ENCODE measurements at places on chromosomes 4 and X.

DNA sequence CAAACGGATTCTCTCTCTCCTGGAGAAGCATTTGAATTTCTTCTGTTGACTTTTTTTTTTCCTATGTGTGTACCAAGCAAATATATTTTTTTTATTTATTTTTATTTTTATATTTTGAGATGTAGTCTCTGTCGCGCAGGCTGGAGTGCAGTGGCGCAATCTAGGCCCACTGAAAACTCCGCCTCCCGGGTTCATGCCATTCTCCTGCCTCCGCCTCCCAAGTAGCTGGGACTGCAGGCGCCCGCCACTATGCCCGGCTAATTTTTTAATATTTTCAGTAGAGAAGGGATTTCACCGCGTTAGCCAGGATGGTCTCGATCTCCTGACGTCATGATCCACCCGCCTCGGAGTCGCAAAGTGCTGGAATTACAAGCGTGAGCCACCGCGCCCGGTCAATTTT is 549.5 kb upstream of the GNPDA2 start:
- no peak for DNase-seq

GRCh38 chr4:87961993-87962392 is 13.5 kb upstream of the SPP1 start:
- DNase-seq: no peak

GRCh38 chr4:52694936-52695335 is 35.8 kb upstream of the USP46 start:
- DNase-seq: no peak

DNA sequence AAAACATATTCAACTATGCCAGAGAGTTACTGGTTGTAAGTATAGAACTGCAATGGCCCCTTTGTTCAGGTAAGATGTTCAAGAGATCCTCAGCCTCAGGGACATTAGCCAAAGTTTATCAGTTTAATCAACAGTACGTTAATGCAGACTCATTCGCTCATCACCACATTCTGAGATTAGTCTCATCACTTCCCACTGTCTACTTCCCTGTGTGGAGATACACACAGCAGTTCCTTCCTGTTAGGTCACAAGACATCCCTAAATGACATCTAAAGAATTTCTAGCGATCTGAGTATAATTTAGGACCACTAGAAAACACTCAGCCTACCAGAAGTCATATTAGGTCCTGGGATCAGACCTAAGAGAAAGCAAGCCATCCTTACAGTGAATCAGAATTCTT is 10.4 kb downstream of the SLC10A7 start:
- no peak for DNase-seq

- DNase-seq: no peak
Observed at GRCh38 chr4:112655270-112655669, 18.3 kb downstream of the LARP7 start.

- no peak for DNase-seq
Observed at GRCh38 chrX:14029039-14029424, 660 bp downstream of the GEMIN8 start.

DNA sequence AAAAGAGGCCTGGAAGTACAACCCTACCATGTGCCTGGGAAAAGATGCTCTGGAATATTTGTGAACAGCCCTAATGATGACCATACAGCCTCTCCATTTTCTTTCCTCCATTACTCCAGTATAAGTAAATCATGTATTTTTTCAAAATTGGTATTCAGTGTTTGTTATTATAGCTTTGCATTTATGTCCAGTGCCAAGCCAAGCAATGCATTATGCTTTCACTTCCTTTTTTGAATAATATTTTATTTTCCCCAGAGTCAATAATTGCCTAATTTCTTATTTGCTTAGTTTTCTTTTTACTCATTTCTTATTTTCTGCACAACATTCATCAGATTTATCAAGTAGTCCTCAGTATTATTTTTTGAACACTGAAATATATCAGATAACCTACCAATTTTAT is 49.3 kb upstream of the EOLA2 start:
- DNase-seq: no peak

DNA sequence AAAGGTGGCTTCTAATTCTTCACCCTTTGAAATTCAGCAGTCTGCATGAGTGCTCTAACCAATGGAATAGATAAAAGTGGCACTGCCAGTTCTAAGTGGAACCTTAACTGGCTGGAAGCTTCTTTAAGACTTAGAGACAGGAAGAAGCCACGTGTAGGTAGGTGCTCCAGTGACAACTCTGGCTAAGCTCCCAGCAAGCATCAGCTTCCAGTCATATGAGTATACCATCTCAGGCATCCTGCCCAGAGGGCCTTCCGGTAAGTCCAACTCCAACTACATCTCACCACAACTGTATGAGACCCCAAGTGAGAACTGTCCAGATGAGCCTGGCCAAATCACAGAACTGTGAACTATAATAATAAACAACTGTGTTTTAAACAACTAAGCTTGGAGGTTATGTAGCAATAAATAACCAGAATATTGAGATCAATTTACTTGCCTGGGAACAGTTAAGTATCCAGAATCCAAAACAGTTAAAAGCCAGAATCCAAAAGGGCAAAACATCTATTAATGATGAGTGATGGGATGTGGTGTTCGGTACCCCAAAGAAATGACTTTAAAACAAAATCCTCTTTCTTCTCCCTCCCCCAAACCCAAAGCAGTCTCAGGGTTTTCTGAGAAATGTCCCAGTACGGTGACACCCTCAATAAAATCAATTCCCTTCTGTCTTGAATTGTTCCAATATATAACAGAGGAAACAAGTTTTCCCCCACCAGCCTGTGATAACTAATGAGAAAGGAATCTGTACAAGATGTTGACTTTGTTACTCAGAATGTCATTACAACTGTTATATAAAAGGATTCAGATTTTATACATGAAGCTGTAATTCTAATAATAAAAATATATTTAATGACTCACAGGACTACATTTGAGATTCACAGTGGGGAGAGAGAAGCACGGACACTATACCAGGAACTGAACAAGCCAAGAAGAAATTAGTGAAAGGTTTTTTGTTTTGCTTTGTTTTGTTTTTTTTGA is 4.2 kb downstream of the TSPAN5 start:
- DNase-seq: peak; percentile 59

DNA sequence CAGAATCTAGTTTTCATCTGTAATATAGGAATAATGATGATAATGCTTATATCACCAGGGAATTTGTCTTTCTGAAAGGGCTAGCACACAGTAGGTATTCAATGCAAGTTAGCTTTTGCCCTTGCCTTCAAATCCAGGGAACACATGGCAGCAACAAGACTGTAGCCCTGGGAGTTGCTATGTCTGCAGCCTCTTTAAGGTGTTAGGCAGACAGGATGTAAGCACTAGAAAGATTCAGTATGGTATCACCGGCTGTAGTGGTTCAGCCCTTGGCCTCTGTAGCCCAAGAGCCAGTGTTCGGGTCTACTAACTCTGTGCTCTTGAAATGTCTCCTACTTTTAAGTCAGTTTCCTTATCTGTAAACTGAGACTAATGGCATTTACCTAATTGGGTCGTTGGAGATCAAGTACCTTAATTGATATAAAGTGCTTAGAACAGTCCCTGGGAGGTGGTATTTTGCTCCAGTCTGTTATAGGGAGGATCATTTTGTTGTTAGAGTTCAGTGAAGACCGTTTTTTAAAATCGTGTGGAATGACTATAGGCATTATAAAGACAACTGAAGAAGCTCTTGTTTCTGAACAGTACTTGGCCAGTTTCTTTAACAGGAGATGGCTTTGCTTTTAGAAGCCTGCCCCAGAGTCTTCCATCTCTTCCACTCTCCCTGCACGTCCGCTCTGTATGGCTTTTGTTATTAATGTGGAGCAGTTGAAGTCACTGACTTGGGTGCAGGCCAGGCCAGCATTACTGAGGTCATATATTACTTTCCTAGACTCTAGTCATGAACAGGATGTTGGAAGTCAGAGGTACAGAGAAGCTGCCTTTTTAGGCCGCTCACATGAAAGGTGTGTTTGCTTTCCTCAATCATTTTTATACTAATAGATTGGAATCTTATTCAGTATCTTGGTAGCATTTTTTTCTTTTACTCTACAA is 44.8 kb downstream of the GAB1 start:
- no peak for DNase-seq

DNA sequence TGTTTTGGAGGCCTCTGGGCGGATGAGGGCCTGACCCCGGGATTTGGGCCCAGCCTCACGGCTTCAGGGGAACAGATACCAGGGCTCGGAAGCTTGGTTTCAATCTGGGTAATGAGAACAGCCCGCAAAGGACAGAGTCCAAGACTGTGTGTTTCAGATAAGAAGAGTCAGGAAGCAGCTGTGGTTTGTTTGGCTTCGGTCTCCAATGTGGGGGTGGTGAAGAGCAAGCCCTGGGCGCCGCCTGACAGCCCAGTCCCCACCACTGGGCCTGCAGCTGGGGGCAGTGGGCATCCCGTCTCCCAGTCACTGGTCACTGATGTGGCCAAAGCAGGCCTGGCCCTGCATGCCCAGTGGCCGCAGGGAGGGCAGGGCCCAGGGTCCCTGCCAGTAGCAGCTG is 9.1 kb downstream of the WFS1 start:
- no peak for DNase-seq

- no peak for DNase-seq
Observed at GRCh38 chr4:143109376-143109775, 75.3 kb upstream of the USP38 start.

DNA sequence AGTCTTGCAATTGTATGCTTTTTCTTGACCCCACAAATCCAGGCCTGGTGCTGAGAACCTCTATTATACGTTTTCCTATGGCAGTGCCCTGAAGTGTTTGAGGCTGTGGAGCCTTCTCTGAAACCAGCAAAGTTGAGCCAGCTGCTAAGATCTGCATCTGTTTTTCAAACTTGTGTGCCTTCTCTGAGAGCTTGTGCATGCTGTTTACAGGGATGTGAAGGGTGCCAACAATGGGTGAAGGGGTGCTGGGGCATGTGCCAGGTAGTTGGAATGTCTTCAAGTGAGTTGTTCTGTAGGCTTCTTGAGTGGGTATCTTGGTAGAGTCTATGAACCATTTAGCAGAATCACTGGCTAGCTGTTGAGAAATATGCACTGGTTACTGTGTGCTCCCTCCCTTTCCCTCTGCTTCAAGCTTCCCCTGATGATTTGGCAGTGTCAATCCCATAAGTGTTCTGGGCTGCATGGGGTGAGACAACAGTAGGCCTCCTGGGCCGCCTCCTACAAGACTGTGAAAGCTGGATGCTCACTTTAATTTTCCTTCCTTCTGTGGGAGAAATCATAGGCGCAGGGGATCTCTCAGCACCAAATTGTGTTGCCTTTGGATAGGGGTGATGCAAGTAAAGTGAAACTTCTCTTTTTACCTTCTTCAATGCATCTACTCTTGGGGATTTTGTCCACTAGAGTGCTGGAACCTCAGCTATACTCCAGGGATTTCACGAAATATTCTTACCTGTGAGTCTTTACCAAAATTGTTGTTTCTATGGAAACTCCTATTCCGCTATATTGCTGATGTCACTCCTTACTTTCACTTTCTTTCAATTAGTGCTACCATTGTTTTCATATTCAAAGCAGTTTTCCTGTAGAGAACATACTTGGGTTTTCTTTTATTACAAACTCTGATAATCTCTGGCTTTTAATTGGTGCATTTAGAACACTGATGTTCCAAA is 30.0 kb downstream of the ITM2A start:
- DNase-seq: no peak

All from HS-27A (cell line).